ENCODE measurements at places on chromosomes 2 and 18.

- H3K27me3 ChIP-seq = no peaks in the 10 kb centered on the region
- H3K4me3 ChIP-seq = peak overlapping the region; percentile 15
- DNase-seq = peak; percentile 46
- peak overlapping the region; percentile 68 for H3K27ac ChIP-seq
These were observed 23.5 kb upstream of the RPL37A start for GRCh38 chr2:216474925-216475670.

GRCh38 chr2:100130595-100131391, 11.6 kb downstream of the AFF3 start:
- no peaks in the 10 kb centered on the region for H3K27me3 ChIP-seq
- H3K36me3 ChIP-seq = no peaks in the 10 kb centered on the region
- DNase-seq = no peak
- no peak overlapping the region for H3K4me3 ChIP-seq
- H3K4me1 ChIP-seq = no peaks in the 10 kb centered on the region

DNA sequence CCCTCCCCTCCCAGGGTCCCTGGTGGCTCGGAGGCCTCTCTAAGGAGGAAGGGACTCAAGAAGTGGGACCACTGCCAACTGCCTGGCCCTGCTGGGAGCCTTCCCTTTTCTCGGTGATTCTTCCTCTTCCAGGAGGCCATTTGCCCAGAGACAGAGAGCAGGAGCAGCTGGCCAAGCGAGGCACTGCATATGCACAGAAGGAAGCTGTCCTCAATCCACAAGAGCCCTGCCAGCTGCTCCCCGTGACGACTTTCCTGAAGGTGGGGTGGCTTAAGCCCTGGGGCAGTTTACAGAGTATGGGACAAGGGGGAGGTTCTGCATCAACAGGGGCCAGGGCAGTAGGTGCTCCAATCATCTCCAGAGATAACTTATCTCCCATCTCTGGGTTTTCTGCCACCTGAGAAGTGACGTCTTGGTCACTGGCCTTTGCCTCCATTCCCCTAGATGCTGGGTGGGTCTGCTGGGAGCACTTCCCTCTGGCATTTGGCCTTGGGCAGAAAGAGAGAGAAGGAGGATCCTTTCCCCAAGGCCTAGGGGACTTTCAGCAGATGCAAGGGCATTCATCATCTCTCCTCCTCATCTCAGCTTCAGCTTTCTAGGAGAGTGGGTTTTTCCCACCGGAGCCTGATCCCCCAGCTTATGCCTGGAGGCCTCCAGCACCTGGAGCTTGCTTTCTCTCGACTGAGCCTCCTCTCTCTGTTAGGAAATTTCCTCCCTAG, 28.5 kb downstream of the CIB4 start:
- no peak overlapping the region for H3K4me3 ChIP-seq
- no peak for DNase-seq
- H3K4me1 ChIP-seq = peaks cover 17% of the 10 kb centered on the region
- no peaks in the 10 kb centered on the region for H3K27me3 ChIP-seq

DNA sequence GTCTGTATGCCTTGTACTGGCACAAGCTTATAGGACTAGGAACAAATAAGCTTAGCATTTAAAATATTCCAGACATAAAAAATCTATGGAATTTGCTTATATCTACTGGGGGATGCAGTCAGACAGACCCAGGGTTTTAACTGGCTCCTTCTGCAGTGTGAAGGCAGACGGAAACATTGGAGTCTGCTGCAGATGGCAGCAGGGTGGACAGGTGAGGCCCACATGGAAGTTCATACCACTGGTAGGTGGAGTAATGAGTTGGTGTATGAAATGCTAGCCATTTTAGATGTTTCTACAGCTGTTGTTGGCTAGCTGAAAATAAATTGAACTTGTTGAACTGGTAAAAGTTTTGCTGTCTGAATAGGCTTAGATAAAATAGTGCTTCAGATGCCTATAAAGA, 17.7 kb downstream of the SPTBN1 start:
- no peak overlapping the region for H3K27ac ChIP-seq
- H3K36me3 ChIP-seq = no peaks in the 10 kb centered on the region
- peaks cover 4% of the 10 kb centered on the region for H3K4me1 ChIP-seq
- peaks cover 2% of the 10 kb centered on the region for H3K27me3 ChIP-seq
- H3K4me3 ChIP-seq = no peak overlapping the region

DNA sequence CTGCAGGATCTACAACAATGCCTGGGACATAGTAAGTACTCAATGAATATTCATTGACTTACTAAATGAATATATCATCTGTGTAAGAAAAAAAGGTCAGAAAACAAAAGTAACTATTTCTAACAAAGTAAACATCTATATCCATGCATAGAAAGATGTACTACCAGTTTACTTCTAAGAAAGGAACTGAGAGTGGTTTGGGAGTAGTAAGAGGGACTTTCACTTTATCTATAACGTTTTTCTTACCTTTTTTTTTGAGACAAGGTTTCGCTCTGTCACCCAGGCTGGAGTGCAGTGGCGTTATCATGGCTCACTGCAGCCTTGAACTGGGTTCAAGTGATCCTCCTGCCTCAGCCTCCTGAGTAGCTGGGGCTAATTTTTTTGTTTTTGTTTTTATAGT, 25.7 kb downstream of the DHX57 start:
- DNase-seq = no peak
- no peaks in the 10 kb centered on the region for H3K4me1 ChIP-seq

GRCh38 chr2:61006486-61007105, 10.9 kb upstream of the PEX13 start:
- no peaks in the 10 kb centered on the region for H3K4me1 ChIP-seq
- H3K27me3 ChIP-seq = no peaks in the 10 kb centered on the region
- DNase-seq = no peak
- peaks cover 2% of the 10 kb centered on the region for H3K36me3 ChIP-seq
- H3K27ac ChIP-seq = no peak overlapping the region

GRCh38 chr2:187493877-187494568, 46.0 kb upstream of the CALCRL start:
- H3K4me3 ChIP-seq = no peak overlapping the region
- no peaks in the 10 kb centered on the region for H3K36me3 ChIP-seq
- H3K27ac ChIP-seq = no peak overlapping the region

DNA sequence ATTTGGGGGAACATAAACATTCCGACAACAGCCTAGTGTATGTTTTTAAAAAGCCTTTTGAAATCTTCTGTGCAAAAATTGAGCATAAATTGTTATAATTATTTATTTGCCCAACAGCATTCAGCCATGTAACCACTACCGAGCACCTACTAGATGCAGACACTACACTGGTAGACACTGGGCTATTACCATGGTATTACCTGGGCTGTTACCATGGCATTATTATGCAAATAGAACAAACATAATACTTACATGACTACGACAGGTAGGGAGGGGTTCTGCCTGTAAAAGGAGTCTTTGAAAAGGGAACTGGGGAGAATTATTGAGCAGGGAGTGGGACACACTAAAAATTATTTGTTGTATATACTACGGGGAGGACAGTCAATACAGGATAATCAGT, 116.4 kb downstream of the MREG start:
- H3K4me1 ChIP-seq = peaks cover 3% of the 10 kb centered on the region
- no peak overlapping the region for H3K4me3 ChIP-seq
- no peak overlapping the region for H3K27ac ChIP-seq
- H3K27me3 ChIP-seq = peaks cover 9% of the 10 kb centered on the region
- H3K36me3 ChIP-seq = no peaks in the 10 kb centered on the region
- no peak for DNase-seq

- H3K27me3 ChIP-seq = peaks cover 3% of the 10 kb centered on the region
- no peak overlapping the region for H3K27ac ChIP-seq
- DNase-seq = no peak
- no peak overlapping the region for H3K4me3 ChIP-seq
- no peaks in the 10 kb centered on the region for H3K36me3 ChIP-seq
These were observed 221.7 kb downstream of the PHLPP1 start for GRCh38 chr18:62937065-62937464.

GRCh38 chr18:42527766-42528165, 572.7 kb downstream of the PIK3C3 start:
- H3K27me3 ChIP-seq = no peaks in the 10 kb centered on the region
- H3K4me1 ChIP-seq = no peaks in the 10 kb centered on the region
- no peak overlapping the region for H3K27ac ChIP-seq
- no peaks in the 10 kb centered on the region for H3K36me3 ChIP-seq
- H3K4me3 ChIP-seq = no peak overlapping the region

DNA sequence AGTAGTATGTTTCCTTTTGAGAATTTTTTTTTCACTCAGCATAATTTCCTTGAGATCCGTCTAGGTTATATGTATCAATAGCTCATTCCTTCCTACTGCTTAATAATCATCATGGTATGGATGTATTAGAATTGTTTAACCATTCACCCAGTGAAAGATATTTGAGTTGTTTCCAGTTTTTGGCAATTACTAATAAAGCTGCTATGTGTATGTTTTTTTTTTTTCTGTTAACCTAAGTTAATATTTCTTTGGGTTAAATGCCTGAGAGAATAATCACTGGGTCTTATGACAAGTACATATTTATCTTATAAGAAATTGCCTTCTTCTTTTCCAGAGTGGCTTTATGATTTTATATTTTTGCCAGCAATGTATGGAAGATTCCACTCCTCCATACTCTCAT, 96.4 kb upstream of the ST6GAL2 start:
- H3K4me3 ChIP-seq = no peak overlapping the region
- DNase-seq = no peak

GRCh38 chr2:129469389-129469788, 510.1 kb upstream of the RAB6C start:
- no peak overlapping the region for H3K27ac ChIP-seq
- no peaks in the 10 kb centered on the region for H3K4me1 ChIP-seq
- H3K36me3 ChIP-seq = no peaks in the 10 kb centered on the region
- no peak for DNase-seq
- no peaks in the 10 kb centered on the region for H3K27me3 ChIP-seq

- no peaks in the 10 kb centered on the region for H3K36me3 ChIP-seq
- no peaks in the 10 kb centered on the region for H3K27me3 ChIP-seq
- H3K4me1 ChIP-seq = no peaks in the 10 kb centered on the region
- no peak overlapping the region for H3K4me3 ChIP-seq
- no peak overlapping the region for H3K27ac ChIP-seq
- no peak for DNase-seq
These were observed 601.2 kb upstream of the ZNF804A start for GRCh38 chr2:183996825-183997793.

GRCh38 chr18:2027756-2028155, 543.5 kb downstream of the METTL4 start:
- H3K36me3 ChIP-seq = no peaks in the 10 kb centered on the region
- no peaks in the 10 kb centered on the region for H3K27me3 ChIP-seq
- H3K27ac ChIP-seq = no peak overlapping the region
- H3K4me1 ChIP-seq = no peaks in the 10 kb centered on the region

All from activated CD4-positive, alpha-beta T cell treated with anti-CD3 and anti-CD28 coated beads, Interleukin-2, amount 10 ng/mL, durations not matched to agents 7 days and 5 days (primary cell).